ENCODE measurements at places on chromosomes 6 and 20.
A peak's percentile ranks its signal among the peaks of the same experiment; 100 is the strongest.

- DNase-seq, result no peak
These were observed 81.6 kb downstream of the KCNB1 start for GRCh38 chr20:49400904-49401303.

DNA sequence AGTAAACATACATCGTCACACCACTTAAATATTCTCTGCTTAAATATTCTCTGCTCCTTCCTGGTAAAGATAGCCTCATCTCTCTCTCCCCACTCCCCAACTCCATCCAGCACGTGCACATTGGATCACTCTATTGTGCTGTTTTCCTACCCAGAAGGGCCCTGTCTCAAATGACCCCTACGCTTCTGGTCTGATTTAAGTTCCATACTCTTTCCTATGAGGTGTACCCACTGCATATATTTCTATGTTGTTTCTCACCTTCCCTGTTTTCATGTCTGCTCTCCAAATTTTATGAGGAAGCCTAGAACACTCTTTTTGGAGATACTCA lies 53.7 kb downstream of the HFE start:
- DNase-seq, result no peak

DNA sequence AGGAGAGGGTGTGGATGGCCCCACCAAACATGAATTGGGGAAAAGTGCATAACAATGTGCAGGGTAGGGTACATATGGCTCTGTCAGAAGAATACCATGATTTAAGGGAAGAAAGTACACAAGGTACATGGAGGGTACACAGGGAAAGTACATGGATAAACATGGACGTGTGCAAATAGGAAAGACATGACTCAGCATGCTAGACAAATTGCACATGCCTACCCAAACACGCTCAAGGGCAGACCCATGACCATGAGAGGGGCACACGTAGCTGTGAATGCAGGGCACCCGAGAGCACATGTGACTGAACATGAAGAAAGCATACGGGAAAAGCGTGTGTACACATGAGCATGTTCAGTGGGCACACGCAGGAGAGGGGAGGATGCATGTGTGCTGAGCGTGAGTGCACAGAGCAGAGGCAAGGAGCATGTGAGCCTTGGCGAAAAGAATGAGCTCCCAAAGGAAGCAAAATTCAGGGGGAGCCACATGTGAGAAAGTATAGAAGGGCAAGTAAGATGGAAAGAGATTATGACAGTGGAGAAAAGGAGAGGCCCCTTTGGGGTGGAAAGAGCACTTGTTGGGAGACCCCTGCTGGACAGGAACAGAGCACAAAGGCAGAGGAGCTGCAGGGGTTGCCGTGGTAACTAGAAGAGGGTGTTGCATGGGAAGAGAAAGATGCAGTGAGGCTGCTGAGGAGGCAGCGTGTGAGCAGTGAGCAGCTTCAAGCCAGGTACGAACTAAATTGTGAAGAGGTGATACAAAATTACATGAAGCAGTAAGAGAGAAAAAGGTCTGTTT lies 17.8 kb downstream of the OR2H2 start:
- peak; percentile 46 for DNase-seq

DNA sequence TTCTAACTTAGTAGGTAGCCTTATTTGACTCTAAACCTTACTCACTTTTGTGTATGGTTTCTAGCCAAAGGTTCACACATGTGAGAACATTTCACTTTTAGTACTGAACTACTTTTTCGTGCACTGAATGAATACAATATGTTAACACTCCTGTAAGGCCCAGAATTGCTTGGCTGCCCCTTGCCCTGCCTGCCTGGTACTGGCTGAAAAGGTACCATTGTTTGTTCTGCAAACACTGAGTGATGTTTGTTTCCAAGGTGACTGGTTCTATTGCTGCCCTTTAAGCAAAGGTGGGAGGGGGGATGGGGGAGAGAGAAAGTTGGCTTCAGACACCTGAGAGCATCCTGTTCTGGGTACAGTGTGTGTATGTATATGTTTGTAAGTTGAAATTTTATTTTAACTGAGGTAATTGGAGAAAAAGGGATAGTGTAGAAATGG lies 31.2 kb downstream of the RREB1 start:
- no peak for DNase-seq

DNA sequence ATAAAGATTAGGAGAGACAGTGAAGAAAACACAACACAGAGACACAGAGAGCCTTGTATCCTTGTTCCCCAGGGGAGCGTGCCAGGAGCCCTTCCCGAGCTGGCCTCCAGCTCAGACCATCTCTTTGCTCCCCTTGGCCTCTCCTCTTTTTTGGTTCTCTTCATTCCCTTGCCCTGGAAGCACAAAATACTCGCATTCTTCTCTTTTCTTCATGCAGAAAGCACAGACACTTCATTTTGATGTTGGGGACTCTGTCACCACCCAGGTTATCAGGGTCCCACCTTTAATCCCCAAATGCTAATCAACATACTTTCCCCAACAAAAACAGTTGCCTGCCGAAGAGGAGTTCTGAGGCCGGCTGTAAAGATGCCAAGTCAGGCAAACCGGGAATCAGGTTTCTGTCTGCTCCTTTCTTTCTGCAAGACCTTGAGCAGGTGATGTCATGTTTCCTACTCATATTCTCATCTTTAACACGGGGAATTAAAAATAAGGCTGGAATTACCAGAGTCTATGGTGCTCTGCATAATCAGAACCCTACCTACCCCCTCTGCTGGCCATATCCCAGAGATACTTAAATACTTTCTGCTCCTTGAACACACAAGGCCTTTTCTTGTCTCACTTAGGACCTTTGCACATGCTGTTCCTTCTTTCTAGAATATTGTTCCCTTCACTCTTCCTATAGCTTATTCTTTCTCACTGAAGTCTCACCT lies 21.7 kb downstream of the TGM6 start:
- DNase-seq, result no peak

- no peak for DNase-seq
These were observed 27.6 kb downstream of the TINAG start for GRCh38 chr6:54335871-54336270.

DNA sequence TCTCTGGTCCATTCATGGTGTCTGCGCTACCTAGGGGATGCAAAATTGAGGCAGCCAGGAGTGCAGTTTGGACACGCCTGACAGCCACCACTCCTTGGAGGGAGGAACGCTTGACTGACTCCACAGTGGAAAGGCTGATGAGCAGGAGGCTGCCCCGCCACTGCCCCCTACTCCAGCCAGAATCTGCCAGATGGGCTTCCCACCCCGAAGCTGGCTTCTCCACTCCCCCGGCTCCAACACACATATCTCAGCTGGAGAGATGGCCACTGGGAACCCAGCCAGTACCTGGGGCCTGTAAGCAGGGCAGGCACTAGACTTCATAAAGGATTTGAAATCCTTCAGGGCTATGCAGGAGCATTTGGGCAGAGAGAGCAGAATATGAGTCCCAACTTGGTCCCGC lies 51.4 kb upstream of the BLCAP start:
- no peak for DNase-seq

Data from SK-N-DZ (cell line).